DND-41 (cell line): ENCODE measurements at places on chromosomes 2 and 18.

- DNase-seq: no peak
Measured at GRCh38 chr2:219060821-219061791, at the start of gene IHH. IHH (minus strand) TSS chr2:219060921; CDS start chr2:219060467, 454 bp downstream.

GRCh38 chr2:172968061-172968469 lies 107.6 kb upstream of the MAP3K20 start:
- no peak for DNase-seq

- peak; percentile 85 for DNase-seq
Measured at GRCh38 chr2:234164493-234165413, 114.3 kb downstream of the SPP2 start.

DNA sequence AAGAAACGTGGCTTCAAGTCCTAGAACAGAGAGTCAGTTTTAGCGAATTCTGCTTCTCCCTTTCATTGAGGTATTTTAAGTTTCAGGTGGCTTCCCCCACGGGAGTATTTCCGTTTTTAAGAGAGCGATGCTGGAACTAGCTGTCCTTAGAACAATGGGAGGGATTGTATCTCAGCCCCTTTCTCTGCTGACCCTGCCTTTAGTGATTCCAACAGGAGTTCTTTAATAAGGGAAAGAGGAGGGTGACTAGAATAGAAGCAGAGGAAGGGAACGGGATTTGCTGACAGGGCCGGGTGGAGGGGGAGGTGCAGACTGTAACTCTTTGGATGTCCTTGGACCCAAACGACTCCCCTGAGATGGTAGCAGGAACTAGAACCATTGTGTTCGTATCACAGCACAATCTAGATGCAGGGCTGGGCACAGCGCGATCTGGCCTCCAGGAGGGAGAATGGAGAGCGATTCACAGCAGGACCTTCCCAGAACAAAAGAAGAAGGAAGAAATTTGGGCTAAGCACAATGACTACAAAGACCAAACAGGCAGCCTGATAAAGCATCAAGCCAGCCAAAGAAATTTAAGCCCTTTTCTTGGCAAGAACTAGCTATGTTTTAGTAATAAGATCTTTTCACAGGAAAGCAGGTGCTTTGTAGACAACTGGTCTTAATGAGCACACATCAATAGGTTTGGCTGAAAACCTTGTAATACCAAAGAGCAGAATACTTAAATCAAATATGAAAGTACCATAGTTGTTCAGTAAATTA lies 15.8 kb upstream of the RTTN start:
- DNase-seq: no peak

DNA sequence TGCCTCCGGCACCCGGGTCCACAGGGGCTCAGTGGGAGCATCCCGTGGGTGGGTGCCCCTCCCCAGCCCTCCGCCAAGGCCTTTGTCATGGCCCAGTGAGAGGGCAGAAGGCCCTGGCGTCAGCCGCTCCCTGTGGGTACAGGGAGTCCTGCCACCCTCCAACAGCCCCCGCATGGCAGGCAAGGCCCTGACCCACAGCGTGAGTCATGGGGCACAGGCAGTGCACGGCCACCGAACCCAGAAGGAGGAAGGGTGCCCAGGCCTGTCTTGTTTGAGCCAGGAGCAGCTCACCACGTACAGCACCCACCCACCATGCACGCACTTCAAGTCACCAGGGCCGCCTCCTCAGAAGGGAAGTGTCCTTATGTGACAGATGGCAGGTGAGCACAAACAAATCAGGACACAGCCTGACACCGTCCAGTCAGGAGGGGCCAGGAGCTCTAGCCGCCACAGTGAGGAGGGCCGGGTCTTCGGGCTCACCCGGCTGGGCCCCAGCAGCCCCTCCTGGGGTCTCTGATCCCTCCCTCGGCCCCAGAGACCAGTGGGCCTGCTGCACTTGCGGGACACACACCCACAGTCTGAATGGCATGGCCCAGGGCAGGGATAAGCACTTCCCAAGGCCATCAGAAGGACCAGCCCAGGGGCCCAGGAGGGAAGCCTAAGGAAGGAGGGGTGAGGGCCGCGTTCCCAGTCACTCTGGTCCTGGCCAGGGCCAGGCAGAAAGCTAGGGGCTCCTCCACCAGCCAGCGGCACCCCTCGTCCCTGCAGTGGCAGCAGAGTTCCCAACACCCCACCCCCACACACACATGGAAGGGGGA lies 25.8 kb downstream of the BIN1 start:
- DNase-seq: no peak

GRCh38 chr2:152134488-152135280 lies 35.8 kb upstream of the CACNB4 start:
- no peak for DNase-seq

DNA sequence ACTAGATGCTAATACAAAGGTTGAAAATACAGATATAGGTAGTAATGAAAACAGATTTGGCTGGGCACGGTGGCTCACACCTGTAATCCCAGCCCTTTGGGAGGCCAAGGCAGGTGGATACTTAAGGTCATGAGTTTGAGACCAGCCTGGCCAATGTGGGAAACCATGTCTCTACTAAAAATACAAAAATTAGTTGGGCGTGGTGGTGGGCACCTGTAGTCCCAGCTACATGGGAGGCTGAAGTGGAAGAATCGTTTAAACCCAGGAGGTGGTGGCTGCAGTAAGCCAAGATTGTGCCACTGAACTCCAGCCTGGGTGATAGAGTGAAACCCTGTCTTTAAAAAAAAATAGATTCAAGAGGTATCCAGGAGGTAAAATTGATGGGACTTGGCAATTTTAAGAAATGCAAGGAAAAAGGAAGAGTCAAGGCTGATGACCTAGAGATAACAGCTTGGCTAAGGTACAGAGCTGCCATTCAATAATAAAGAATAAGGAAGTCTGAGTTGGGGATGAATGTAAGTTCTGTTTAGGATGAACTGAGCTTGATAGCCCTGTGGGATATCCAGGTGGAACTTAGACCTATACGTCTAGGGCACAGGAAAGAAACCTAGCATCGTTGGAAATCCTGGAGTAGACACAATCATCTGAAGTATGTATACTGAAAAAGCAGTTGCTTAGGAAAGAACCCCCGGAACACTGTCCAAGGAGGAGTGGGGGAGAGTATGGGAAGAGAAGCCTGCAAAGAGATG lies 9.1 kb downstream of the MAT2A start:
- DNase-seq: no peak
